ENCODE measurements at places on chromosomes 1 and 21.

DNA sequence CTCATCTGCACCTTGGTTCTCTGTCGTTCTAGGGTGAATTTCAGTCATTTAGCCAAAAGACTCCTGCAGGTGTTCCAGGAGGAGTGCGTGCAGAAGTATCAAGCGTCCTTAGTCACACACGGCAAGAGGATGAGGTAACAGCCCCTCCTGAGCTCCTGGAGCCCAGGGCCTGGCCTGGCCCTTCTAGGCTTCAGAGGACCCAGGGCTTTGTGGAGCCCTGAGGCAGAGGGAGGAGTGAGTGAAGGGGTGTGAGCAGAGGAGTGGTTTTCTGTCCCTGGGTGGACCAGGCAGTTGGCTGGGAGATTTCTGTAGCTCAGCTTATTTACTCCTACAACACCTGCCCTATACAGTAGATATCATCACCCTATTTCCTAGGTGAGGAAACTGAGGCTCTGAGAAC lies 15.7 kb upstream of the RASSF5 start:
- no peak for DNase-seq

DNA sequence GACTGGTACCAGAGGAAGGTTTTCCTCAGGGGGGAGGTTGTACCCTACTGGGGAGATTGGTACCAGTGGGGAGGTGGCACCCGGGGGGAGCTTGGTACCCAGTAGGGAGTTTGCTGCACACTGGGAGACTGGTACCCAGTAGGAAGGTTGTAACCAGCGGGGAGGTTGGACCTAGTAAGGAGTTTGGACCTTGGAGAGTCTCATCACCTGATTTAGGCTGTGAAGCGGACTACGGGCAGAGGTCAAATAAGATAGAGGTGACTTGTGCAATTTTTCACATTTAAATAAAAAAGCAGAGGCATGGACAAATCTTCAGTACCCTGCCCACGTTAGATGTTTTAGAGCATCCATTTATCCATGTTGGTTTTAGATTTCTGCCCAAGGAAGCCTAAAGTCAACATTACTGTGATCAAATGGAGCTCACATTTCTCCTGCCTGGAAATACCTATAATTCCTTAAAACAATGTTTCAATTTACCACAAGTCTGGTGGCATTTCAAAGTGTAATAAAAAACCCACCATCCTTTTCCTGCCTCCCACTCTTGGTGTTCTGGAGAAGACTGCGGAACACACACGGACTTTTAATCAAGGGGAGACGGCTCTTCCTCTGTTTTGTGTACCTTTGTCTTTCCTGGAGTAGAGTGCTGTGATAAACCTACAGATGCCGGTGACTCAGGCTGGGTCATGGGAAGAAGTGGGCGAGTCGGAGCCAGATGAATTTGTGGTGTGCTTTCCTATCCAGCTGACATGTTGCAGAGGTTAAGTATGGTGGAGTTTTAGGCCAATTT lies 36.2 kb upstream of the MRPS6 start:
- DNase-seq, result no peak

DNA sequence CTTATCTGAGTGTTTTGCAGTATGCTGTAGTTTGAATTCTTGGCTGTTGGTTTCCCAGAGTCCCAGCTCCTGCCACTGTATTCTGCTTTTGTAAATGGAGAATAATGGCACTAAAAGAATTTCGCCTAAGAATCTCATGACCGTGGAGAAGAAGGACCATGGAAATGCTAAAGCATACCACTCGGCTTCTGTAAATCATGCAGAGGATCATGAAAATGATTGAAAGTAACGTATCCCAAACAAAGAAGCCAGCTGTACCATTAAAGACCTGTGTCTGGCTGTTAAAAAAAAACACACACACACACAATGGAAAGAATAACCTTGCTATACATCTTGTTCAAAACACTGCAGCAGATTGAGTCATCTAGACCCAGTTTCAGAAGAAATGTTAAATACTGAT lies 287.9 kb downstream of the ZNF326 start:
- no peak for DNase-seq

- no peak for DNase-seq
These were observed 240.3 kb downstream of the AKT3 start for GRCh38 chr1:243609698-243610097.

GRCh38 chr1:55645270-55645669 lies 430.1 kb upstream of the USP24 start:
- no peak for DNase-seq
